Stimulated activated CD4-positive, alpha-beta T cell treated with anti-CD3 and anti-CD28 coated beads, Interleukin-12 subunit alpha, Interleukin-12 subunit beta, amount 100 ng/mL, for 24 hours (primary cell): ENCODE measurements at places on chromosomes 12 and 14.
A peak's percentile ranks its signal among the peaks of the same experiment; 100 is the strongest.

- no peak for DNase-seq
These were observed 50.5 kb upstream of the FBRSL1 start for GRCh38 chr12:132439333-132439904.

GRCh38 chr14:63759456-63759855 is 31.6 kb upstream of the SGPP1 start:
- DNase-seq: no peak

- DNase-seq: no peak
These were observed 23.5 kb upstream of the DYRK2 start for GRCh38 chr12:67625004-67625403.

DNA sequence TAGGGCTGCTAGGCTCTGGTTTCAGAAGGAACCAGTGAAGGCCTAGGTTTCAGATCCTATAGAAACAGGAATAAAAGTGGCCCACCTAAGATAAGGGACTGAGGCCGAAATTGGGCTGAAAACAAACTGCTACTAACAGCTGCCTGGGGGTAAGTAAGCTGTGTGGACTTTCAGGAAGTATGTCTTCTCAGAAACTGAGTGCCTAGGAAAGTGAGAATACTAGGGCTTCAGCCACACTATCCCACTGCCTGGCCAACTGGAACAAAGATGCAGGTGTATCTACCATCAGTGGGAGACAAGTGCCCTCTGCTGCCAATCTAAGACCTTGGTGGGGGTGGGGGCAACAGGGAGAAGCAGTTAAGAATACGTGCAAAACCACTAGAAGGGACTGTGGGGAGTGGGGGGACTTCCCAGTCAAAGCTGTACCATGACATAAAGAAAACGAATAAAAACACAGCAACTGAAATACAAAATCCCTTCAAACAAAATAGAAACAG is 82.5 kb downstream of the MED13L start:
- DNase-seq: peak; percentile 11

- DNase-seq: no peak
These were observed 18.3 kb downstream of the TMEM106C start for GRCh38 chr12:47981496-47982260.

GRCh38 chr12:4213471-4213870 is 60.1 kb upstream of the CCND2 start:
- DNase-seq: no peak
